ENCODE measurements at places on chromosomes 16 and 17. TPM values are rescaled to one million over a fixed set of nuclear protein-coding genes. Genes with fewer than 3 reads are reported as not detected.

The TP53TG3F gene
- total RNA-seq, result not detected

DNA sequence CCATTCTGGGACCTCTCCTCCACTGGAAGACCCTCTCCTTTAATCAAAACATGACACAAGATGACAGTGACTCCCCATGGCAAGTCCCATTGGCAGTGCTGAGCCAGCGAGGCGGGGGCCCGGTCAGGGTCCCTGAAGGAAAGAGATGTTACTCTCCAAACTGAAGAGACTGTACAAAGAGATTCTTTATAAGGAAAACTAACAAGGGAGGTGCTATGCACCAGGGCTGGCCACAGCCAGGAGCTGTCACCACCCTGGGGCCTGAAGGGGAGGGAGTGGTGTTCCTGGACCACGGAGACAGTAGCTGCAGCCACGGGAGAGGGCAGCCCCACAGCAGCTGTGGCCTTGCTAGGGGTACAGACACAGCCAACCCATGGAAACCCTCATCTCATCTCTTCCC lies 123.1 kb downstream of the XYLT1 start:
- DNase-seq, result no peak

DNA sequence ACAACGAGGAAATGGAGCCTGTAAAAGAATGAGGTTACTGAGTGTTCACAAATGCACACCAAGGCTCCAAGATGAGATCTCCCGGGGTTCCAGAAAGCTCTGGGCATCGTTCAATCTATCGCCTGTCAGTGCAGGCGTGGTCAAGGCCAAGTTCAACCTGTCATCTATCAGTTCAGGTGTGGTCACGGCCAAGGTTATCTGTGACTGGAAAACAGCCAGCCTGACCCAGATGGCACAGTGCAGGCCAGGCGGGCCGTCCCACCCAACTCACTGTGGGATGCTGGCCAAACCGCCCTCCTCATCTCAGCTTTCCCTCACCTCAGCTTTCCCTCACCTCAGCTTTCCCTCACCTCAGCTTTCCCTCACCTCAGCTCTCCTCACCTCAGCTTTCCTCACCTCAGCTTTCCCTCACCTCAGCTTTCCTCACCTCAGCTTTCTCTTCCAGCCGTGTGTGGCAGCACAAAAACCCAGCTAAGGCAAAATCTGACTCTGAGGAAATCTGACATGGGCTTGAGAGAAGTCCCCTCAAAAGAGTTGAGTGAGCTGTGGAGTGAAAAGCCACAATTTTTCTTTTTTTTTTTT lies 2.4 kb downstream of the CHMP1A start:
- DNase-seq, result no peak

DNA sequence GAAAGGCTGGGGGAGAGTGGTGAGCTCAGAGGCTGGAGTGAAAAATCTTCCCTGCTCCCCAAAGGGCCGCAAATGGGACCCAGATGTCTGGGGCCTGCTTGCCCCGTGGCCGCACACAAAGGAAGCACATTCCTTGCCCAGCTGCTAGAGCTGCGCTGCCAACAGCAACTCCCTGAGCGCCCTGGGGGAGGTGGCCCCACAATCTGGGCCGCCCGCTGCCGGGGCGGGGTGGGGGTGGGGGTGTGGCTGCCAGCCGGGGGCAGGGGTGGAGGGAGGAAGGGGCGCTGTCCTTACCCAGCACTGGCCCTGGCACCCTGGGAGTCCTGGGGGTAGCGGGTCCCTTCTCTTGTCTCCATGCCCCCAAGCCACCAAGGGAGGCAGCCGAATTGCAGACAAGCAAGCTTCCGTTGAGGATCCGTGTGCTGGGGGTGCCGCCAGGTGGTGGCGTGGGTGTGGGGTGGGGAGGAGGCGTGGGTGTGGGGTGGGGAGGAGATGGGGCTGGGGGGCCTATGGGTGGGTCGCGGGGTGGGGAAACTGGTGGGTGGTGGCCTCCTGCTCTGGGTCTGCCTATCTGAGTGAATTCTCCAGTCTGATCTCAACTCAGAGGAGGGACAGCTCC lies 48.4 kb upstream of the PABPN1L start:
- DNase-seq, result no peak

The TBC1D3E gene
- not detected for total RNA-seq

The SOST gene
- total RNA-seq, result not detected

DNA sequence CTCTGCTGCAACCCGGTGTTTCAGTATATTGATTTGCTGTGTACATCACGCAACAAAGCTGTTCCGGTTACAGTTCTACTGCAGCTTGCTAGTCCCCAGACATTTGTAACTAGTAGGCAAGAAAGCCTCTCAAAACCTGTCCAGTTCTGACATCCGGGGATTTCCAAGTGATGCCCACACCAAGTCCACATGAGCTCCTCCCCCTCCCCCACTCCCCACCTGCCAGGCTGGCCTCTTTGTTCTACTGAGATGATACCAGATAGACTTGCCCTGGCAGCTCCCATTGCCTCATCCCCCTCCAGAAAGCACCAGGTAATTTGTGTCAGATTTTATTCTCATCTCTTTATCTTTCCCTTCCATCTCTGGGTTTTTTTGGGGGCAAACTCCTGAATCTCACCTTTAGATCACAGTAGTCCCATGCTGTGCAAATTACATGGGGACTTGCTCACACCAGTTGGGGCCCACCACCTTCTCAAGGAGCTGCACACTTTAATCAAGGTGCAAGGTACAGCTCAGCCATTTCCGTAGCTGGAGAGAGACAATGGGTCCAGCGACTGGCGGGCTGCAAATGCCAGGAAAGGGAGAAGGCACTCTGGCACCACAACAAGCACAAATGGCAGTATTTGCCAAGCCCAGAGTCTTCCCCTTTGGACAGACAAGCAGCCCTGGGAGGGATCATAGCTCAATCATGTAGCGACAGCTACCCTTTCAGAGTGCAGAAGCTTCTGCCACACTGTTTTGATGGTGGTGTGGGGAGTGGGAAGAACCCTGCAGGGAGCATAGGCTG lies 183.1 kb downstream of the CYLD start:
- no peak for DNase-seq

The NPIPB5 gene
- total RNA-seq, result 94.9 TPM

The PGAP6 gene
- 16.7 TPM for total RNA-seq

DNA sequence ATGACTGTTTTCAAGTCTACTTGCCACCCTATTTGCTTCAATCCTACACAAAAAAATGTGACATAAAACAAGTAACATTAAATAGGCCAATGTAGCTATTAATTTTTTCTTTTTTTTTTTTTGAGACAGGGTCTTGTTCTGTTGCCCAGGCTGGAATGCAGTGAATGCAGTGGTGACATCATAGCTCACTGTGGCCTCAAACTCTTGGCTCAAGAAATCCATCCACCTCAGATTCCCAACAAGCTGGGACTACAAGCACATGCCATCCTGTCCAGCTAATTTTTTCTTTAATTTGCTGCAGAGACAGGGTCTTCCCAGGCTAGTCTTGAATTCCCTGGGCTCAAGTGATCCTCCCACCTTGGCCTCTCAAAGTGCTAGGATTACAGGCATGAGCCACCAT lies 29.4 kb downstream of the ANKFY1 start:
- DNase-seq, result no peak

DNA sequence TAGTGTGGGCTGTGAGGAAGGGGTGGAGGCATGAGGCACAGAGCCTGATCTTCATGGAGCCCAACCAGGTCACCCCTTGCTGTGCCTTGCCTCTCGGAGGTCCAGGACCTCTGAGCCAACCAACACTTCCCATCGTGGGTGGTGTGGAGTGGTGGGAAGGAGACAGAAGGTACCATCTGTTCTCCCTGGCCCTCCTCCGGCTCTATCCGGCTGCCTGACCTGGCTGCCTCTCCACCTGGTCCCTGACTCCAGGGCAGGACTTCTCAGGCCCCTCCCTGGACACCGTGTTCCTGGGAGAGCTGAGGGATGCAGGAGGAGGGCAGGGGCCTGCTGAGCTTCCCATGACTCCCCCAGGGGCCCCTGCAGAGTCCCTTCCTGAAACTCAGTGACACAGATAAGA lies 3.9 kb downstream of the PDK2 start:
- DNase-seq, result no peak

The LHX1 gene
- not detected for total RNA-seq

DNA sequence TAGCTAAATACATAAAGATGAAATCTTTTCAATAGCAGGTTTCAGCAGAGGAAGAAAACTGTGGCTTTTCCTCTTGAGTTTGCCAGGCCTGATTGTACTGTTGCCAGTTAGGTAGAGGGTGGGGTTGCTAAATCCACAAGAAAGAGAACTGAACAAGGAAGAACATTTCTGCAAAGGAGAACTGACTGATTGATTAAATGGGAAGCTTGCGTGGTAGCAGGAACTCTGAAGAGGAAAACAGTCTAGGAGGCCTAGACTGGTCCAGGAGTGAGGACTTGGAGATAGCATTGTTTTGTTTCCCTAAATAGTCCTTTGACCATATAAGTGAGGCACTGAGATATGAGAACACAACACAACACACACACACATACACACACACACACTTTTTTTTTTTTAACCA lies 18.8 kb downstream of the LRRC36 start:
- no peak for DNase-seq

DNA sequence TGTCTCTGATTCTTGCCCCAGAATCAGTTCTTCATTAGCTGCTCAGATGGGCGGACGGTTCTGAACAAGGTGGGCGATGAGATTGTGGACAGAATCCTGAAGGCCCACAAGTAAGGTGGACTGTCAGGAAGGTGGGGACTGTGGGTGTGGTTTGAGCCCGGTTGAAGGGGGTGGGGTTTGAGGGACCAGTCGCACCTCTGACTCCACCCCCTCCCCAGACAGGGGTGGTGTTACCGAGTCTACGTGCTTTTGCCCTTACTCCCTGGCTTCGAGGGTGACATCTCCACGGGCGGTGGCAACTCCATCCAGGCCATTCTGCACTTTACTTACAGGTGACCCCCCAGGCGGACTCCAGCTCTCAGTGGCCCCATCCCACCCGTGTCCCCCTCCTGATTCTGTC lies 11.3 kb downstream of the PLD2 start:
- DNase-seq, result no peak

GRCh38 chr17:30104575-30105339 lies 11.9 kb upstream of the NSRP1 start:
- peak; percentile 95 for DNase-seq

DNA sequence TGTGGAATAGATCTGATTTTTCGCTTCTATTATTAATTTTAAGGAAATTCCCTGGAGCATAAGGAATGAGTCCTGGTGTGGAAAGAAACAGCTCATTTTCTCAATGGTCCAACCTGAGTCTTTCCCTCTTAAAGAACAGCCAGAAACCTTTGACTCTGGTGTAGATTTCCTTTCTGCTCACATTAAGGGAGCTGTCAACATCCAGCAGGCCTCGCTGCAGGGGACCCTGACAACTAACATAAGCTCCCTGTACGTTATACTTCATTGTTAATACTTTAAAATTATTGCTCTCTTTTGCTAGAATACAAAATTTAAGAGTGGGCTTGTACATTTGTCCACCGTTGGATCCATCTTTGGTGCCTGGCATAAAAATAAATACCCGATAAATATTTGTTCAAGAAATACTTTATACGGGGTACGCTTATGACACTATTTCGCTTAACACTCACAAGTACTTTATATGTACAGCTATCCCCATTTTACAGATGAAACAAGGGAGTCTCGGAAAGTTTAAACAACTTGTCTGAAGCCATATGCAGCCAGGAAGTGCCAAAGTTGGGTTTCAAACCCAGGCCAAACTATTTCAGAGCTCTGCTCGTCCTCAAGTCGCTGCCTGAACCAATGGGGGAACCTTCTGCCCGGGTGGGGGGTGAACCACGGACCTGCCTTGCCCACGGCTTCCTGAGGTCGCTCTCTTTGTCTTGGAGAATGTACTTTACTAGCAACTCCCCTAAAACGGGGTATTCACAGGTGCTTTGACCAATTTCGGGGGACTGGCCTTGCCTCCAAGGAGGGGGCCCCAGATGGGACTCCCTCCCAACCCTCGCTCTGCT lies 611 bp downstream of the SMARCE1 start:
- DNase-seq, result peak; percentile 62

DNA sequence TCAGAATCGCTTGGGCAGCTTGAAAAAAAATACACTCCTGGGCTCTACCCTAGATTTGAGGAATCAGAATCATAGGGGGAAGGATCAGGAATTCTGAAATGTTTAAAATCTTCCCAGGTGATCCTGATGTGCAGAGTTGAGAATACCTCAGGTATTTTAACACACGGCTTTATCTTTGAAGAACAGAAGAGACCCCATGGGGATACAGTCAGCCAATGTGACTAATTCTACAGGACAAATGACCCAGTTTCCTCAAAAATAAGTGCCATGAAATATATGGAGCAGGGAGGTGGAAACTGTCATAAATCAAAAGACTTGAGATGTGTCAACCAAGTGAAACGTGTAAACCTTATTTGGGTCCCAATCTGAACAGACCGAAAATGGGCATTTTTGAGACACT lies 52.7 kb downstream of the CCDC42 start:
- no peak for DNase-seq

GRCh38 chr16:58481931-58482330 lies 18.0 kb upstream of the NDRG4 start:
- no peak for DNase-seq

The CACNG5 gene
- total RNA-seq, result not detected

The NPIPB6 gene
- 1.3 TPM for total RNA-seq

GRCh38 chr17:16593356-16594102 lies 24.5 kb upstream of the ZNF287 start:
- no peak for DNase-seq

The EME1 gene
- 26.6 TPM for total RNA-seq

GRCh38 chr16:68645494-68646388 lies 631 bp downstream of the CDH3 start:
- DNase-seq, result peak; percentile 86

- no peak for DNase-seq
Observed at GRCh38 chr16:57620335-57621231, 7.8 kb upstream of the ADGRG1 start.

DNA sequence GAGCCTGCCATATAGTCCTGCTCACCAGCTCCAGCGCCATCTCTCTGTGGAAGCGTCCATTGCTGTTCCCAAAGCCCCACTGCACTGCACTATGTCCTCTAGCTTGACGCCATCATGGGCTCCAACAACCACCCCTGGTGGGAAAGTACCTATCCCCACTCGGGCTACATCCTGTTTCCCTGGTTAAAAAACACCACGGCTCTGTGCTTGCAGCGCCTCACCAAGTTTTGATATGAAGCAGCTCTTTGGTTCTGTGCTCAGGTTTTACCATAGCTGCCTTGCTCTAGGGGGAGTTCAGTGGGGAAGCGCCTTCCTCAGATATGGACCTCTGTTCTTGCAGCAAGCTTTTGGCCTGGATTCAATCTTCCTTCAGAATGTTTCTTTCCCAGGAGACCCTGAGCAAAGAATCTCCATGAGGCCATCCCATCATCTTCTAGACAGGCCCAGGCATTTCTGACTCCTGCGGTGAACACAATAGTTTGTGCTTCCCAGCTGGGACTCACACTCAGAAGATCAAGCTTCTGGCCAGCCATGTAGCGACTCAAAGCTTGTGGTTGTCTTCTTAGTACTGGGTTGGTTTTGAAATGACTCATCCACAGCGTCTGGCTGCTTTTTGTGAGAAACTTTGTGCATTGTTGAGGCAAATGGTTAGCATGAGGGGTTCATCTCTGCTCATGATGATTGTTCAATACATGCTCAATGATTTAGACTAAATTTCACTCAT lies 39.5 kb downstream of the DYNLRB2 start:
- no peak for DNase-seq

The PNMT gene
- total RNA-seq, result not detected

GRCh38 chr17:32792207-32792606 lies 84.7 kb downstream of the MYO1D start:
- no peak for DNase-seq

The DLG4 gene
- total RNA-seq, result 50.5 TPM

The MSL1 gene
- total RNA-seq, result 190 TPM

Measured in neural progenitor cell (in vitro differentiated cells).